ENCODE measurements at places on chromosomes 7 and 10.

DNA sequence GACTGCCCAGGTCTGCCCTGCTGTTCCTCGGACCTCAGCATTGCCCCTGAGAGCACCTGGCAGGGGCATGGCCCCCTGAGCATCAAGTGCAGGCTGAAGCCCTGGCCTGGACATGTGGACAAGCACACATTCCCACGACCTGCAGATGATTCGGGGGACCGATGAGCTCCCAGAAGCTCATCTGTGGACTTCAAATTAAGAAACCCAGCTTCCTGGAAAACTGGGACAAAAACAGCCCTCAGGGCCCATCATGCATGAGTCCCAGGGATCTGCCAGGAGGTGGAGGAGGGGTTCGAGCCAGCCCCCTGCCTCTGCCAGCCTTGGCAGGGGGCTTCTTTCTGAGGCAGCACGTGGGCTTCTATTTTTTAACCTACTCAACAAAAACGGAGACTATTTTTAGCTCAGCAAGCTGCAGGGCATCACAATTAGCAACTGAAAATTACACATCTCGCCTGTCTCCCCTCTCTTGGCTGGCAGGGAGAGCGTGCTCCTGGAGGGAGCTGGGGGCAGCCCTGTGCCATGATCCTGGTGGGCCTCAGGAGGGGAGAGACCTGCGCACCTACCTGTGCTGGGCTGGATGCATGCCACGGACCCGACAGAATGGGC lies 51.8 kb downstream of the RASGEF1A start:
- DNase-seq, result peak; percentile 54

- DNase-seq, result no peak
Measured at GRCh38 chr7:50552921-50553320, 12.3 kb downstream of the DDC start.

DNA sequence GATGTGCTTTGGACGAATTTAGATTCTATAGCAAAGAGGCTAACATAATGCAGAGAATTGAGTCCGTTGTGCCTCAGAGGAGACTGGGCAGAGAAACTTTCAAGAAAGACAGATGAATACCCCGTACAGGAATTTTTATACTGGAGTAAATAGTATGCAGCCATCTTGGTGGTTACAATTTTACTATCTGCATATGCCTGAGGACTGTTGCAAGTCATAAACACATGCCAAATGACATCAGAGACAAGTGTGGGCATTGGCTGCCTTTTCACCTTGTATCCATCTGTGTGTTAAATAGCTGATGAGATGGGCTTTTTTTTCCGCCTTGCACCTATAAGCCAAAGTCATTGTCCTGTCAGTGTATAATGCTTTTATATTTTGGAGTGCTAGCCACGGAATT lies 267.5 kb upstream of the SP4 start:
- DNase-seq, result no peak

DNA sequence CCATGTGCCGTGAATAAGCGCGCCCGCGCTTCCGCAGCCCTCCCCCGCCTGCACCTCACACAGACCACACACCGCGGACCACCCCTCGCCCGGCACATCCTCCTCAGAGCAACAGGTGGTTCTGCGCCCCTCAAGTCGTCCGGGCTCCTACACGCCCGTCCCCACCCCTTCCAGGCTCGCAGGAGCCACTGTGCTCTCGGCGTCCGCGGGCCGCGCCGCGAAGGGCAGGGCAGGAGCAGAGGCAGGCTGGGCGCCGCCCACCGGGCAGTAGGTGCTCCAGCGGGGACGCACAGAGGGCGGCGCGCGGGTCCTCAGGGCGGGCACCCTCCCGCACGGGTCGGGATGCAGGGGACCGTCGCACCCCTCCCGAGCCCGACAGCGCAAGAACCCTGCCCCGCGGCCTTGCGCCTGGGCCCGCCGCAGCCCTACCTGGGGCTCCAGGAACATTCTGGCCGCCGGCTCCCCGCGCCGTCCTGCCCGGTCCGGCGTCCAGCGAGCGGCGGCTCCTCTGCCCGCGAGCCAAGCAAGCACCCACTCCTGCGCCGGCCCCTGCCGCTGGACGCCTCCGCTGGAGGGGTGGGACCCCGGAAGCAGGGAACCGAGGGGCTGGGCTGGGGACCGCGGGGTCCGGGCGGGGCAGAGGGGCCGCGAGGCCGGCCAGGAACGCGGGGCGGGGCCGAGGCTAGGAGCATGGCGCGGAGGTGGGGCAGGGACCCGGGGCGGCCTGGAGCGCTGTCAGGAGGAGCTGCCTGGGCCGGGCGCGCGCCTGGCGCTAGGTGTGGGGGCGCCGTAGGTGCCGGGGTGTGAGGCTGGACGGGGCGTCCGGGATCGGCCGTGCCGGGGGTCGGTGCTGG lies 37.4 kb downstream of the RASGEF1A start:
- no peak for DNase-seq

Data from cerebellum (tissue), 4 donors.